ENCODE measurements at places on chromosomes 16 and 17.

DNA sequence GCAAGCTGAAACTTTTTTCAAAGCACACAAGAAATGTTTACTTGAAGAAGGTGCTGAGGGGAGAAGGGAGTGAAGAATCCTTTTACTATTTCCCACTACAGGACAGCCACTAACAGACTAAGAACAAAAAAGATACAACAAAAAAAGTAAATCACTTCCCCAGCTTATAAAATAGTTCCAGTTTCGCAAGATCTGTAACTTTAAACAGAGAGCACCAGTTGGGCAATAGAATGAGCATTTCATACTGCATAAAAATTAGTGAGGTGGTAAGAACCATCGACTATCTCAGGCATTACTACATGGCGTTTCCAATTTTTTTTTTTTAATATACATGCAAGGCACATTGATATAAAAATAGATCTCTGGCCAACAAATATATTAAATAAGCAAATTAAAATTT is 11.1 kb downstream of the CRYBA1 start:
- no peak for DNase-seq

DNA sequence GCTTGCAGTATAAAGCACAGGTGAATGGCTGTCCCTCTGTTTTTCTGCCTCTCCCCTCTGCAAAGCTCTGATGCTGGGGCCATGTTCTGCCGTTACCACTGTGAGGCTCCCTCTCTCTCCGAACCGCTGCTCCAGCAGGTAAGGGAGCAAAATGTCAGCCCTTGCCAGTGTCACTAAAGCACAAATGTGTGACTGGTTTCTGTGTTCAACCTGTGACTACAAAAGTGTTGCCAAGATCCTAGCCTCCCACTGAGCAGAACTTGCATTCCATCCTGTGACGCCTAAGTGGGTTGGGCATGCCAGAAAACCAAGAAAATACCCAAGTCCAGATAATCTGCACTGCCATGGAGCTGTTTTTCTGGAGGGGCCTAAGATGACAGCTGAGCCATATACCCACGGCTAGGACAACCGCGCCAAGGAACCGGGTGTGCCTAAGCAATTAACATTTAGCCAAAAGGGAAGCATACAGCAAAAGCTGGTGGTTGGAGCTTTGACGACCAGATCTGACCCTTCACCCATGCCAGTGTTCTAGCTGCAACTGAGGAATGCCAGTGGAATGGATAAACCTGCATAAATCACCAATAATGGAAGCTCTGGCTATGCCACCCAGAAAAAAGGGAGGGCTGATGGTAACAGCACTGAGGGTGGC is 35.0 kb downstream of the PSME3IP1 start:
- DNase-seq, result no peak

- no peak for DNase-seq
Observed at GRCh38 chr16:27969574-27969973, 93.9 kb downstream of the GSG1L start.

DNA sequence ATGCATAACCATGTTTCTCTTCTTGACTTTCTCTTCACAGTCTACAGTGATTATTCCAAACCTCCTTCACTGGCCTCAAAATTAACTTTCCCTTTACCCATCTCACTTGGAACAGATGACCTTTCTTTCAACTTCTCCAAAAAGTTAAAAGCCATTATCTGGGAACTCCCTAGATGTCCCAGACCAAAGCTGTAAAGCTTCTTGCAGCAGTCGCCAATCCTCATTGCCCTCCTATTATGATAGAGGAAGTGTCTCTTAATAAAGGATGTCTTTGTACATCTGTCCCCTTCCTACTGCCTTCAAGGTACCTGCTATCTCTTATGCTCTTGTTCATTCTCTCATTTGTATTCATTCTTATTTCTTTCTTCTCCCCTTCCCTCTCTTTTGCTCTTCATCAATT is 127.5 kb downstream of the MRTFB start:
- DNase-seq, result no peak

DNA sequence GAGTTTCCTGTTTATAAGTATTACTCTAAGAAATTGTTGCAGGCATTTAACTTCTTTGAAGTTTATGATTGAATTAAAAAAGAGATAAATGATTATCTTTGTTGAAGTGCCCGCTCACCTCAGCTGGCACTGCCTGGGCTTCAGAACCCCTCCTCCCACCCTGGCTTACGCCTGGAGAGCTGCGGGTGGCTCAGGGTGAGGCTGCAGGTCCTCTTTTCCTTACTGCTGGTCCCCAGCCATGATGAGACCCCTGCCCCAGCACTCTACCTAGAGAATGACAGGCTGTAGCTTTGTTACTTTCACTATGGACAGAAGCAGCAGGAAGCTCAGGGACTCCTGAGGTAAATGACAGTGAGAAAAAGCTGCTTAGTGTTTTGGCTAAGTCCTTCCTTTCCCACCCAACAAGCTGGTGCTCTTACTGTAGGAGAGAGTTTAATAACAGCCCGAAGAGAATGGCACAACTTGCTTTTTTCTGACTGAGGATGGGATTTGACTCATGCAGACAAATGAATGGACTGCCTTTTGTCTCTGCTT is 62.1 kb downstream of the EPN2 start:
- no peak for DNase-seq

Measured in activated CD4-positive, alpha-beta T cell treated with anti-CD3 and anti-CD28 coated beads, Interleukin-2, amount 50 U/mL, for 16 hours (primary cell).